ENCODE measurements at places on chromosomes 3 and 15.

DNA sequence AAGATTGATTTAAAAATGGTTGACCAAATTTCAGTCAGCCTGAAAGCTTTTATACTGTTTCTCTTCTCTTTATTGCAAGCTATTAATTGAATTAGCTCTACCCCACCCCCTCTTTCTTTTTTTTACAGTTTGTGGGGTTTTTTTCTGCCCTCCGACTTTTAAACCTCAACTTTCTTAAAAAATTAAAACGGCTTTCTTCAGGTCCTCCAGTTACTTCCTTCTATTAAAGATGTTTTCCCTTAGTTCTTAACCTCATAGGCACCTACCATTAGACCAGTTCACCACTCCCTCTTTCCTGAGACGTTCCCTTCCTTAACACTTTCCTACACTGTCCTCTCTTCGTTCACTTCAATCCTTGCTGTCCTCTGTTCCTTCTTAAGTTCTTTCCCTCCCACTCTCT, 52.4 kb downstream of the ATP8B4 start:
- DNase-seq, result no peak

DNA sequence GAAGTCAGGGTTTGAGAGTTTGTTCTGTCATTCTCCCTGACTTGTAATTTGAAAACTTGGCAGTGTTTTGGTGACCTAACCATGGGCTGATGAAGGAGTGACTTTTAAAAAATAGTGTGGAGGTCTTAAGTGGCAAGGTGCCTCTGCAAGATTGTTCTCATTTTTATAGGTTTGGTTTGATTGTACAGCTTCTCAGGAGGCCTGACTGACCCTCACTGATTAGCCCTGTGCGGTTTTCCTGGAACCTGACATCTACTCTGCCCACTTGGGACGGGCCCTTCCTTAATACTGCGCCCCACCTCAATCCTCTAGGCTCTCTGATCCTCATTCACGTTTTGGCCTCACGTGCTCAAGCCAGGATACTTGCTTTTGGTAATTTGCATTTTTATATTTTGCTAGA, 2.8 kb downstream of the UBE2E1 start:
- DNase-seq, result no peak

- no peak for DNase-seq
Observed at GRCh38 chr3:159977295-159977694, 11.3 kb upstream of the IL12A start.

DNA sequence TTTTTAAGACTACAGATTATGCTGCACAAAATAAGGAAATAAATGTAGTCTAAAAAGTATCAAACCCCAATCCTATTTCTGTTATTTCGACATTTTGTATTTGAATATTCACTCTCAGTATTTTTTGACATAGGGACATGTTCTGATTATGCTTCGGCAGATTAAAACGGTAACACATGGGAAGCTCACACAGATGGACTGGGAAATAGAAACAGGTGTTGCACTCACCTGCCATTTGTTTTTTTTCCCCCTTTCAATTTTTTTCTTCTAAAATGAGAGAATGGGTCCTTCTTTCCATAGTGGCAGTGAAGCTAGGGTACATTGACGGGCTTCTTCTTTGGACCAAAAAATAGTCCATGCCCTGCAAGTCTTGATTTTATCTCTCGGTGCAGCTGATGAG, 163.1 kb downstream of the MYRIP start:
- DNase-seq, result no peak

GRCh38 chr3:128914966-128915645, 35.7 kb downstream of the ACAD9 start:
- DNase-seq, result no peak

DNA sequence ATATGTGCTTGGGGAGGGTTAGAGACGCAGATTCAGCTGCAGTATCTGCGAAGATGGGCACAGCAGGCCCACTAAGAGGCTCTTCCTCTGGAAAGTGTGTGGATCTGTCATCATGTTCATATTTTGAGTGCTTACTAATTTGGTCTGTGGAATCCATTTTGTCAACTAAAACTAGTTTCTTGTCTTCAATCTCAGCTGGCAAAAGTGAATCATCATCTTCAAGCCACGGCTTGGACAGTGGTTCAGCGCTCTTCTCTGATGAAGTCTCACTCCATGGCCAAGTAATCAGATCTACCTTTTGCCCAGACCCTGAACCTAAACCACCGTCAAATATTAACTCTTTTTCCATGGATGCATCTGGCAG, 76.2 kb downstream of the IMPG2 start:
- DNase-seq, result no peak

DNA sequence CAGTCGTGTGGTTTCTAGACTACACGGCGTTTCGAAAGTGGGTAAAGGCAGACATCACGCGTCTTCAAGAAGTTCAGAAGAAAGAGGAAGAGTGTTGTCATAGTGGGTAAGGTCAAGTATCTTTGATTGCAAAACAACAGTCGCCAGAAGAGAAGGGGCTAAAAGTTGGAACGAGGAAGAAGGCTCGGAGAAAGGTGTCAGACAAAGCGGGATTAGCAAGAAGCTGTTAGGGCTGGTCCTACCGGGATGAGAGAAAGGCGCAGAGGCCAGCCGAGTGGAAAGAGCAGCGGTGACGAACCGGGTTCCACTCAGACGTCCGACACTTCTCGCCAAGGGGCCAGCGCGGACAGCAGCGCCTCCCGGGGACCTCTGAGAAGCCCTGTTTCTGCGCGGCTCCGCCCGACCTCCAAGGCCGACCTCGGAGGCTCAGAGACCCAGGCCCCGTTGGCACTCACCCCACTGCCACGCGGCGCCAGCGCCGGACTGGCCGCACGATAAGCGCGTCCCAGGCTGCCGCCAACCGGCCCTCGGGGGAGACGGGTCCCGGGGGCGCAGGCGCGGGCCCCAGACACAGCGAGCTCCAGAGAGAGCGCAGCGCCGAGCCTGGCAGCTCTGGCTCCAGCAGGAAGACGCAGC, 436 bp downstream of the ADPGK start:
- DNase-seq, result no peak

- DNase-seq, result no peak
Observed at GRCh38 chr15:73225358-73226015, 143.3 kb downstream of the HCN4 start.

- no peak for DNase-seq
Observed at GRCh38 chr3:185930393-185931107, 7.3 kb downstream of the TRA2B start.

- DNase-seq, result no peak
Observed at GRCh38 chr15:83766339-83766738, 112.4 kb downstream of the ADAMTSL3 start.

- DNase-seq, result no peak
Observed at GRCh38 chr3:72719137-72719536, 129.1 kb downstream of the SHQ1 start.

DNA sequence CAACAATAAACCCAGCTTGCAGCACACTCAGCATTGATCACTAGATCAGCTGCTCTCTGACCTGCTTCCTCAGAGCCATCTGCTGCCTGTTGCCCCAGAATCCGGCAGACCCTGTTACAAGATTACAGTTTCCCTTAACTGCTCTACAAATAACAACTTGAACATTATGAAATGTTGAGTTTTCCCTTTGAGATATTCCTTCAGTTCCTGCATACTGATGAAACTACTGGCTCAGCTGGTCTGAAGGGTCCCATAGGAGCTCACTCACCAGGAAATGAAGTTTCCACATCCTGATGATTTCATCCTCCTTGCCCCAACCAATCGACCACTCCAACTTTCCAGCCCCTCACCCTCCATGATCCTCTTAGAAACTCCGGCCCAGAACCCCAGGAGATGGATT, 281.9 kb downstream of the OCA2 start:
- no peak for DNase-seq

- DNase-seq, result no peak
Observed at GRCh38 chr3:127834771-127835170, 12.5 kb upstream of the MGLL start.

GRCh38 chr3:100546020-100546744, 53.8 kb downstream of the TMEM45A start:
- DNase-seq, result no peak

- no peak for DNase-seq
Observed at GRCh38 chr3:189157232-189158007, 14.4 kb upstream of the TPRG1 start.

DNA sequence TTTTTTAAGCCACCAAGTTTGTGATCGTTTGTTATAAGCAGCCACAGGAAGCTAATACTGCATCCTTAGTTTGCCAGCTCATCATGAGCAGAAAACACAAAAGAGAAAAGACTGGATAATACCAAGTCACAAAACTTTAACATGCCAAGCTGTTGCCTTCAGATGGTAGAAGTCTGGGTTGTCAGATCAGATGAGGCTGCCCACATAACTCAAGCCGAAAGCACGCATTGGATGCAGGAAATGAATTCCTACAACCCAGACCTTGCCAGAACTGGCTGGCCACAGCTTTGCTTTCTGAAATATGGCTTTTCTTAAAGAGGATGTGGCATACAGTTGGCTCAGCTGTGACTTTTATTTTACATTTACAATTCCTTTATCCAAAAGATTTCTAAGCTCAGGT, 118.3 kb upstream of the NEO1 start:
- DNase-seq, result no peak
